Midbrain (tissue), 1 donor: ENCODE measurements at places on chromosomes 7 and 10.

GRCh38 chr7:46600340-46600739, 679.3 kb upstream of the IGFBP3 start:
- DNase-seq = no peak

DNA sequence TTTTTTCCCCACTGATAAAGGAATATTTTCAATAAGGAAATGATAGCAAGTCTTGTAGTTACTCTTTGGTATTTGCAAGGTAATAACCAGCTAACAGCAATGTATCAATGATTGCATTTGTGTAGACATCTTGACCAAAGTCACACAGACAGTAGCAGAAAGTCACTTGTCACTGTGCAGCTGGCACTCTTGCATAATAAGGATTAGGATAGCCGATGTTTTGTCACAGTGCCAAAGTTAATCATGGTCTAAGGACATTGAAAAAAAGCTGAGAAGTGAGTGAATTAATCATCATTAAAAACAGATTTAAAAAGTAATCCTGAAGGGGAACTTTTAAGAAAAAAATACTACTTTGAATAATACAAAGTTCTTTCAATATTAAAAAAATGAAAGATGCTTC, 834.3 kb upstream of the C7orf33 start:
- no peak for DNase-seq

DNA sequence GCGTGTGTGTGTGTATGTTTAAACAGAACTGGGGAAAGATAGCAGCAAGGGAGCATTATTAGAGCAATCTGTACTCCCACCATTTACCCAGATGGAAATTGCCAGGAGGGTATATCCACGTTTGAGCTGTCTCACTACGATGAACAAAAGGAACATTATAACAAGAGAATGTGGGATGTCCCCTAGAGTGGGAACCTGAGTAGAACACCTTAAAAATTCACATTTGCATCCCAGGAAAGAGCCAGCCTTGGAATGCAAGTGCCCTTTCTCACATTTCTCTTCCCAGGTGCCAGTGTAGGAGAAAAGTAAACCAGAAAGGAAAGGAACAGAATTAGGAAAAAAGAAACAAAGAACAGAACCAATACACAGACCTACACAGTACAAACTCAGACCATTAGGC, 95.3 kb upstream of the PTPRZ1 start:
- DNase-seq = no peak

DNA sequence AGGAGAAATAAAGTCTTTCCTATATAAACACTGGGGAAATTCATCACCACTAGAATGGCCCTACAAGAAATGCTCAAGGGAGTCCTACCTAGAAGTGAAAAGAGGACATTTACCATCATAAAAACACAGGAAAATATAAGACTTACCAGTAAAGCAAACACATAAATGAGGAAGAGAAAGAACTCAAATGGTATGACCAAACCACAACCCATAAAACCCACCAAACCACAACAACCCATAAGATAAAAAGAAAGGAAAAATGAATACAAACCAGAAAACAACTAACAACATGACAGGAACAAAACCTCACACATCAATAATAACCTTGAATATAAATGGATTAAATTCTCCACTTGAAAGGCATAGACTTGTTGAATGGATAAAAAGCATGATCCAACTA, 71.9 kb upstream of the DIP2C start:
- DNase-seq = no peak

- DNase-seq = no peak
These were observed 110.0 kb upstream of the MYO3A start for GRCh38 chr10:25824050-25824449.

- no peak for DNase-seq
These were observed 99.6 kb downstream of the CHST15 start for GRCh38 chr10:123993534-123994416.
